ENCODE measurements at places on chromosomes 2 and 18. TPM values are rescaled to one million over a fixed set of nuclear protein-coding genes. Genes with fewer than 3 reads are reported as not detected.

TLK1 gene
- total RNA-seq = 14.3 TPM

ANKAR gene
- total RNA-seq = 8.1 TPM

HAAO gene
- not detected for total RNA-seq

MAL gene
- total RNA-seq = not detected

ARL6IP6 gene
- total RNA-seq = 39.0 TPM

OR6B2 gene
- not detected for total RNA-seq

DHRS9 gene
- total RNA-seq = not detected

LRP1B gene
- not detected for total RNA-seq

CHRND gene
- not detected for total RNA-seq

CDK15 gene
- not detected for total RNA-seq

HYCC2 gene
- total RNA-seq = 0.49 TPM

SLC8A1 gene
- total RNA-seq = 199 TPM

DNAH6 gene
- under 0.01 TPM for total RNA-seq

C2orf66 gene
- total RNA-seq = not detected

DLGAP1 gene
- total RNA-seq = 17.3 TPM

SNRNP27 gene
- total RNA-seq = 51.7 TPM

SERPINB12 gene
- not detected for total RNA-seq

SATB2 gene
- total RNA-seq = not detected

KLHL29 gene
- total RNA-seq = not detected

MEP1B gene
- total RNA-seq = not detected

CD207 gene
- 0.10 TPM for total RNA-seq

MC2R gene
- total RNA-seq = not detected

TYW5 gene
- total RNA-seq = 3.7 TPM

PXDN gene
- 25.4 TPM for total RNA-seq

FHOD3 gene
- not detected for total RNA-seq

MLPH gene
- total RNA-seq = 0.55 TPM

CPO gene
- total RNA-seq = 0.62 TPM

ZNF521 gene
- total RNA-seq = 87.6 TPM

GNLY gene
- not detected for total RNA-seq

OBSL1 gene
- 117 TPM for total RNA-seq

TMEFF2 gene
- total RNA-seq = not detected

TFPI gene
- 41.1 TPM for total RNA-seq

UPP2 gene
- total RNA-seq = not detected

TPO gene
- not detected for total RNA-seq

All from G401 (cell line).